LNCaP clone FGC (cell line): ENCODE measurements at places on chromosomes 1 and 21.

DNA sequence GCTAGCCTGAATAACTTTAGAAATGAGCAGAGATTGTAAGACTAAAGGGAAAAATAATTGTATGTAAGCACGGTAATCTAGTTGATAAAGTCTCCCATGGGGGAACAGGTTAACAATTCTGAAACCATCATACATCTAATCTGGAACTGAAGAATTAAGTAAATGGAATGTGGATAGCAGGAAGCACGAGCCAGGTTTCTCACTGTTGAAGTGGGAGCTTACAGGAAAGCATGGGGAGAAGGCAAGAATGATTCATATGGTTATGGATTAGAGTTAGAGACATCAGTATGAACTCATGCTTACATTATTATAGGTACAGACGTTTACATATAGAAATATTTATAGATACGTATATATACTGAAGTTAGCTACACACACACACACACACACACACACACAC lies 83.0 kb downstream of the LEPR start:
- no peak for DNase-seq

- DNase-seq = peak; percentile 90
Observed at GRCh38 chr1:234973426-234974250, 155.0 kb downstream of the TOMM20 start.

DNA sequence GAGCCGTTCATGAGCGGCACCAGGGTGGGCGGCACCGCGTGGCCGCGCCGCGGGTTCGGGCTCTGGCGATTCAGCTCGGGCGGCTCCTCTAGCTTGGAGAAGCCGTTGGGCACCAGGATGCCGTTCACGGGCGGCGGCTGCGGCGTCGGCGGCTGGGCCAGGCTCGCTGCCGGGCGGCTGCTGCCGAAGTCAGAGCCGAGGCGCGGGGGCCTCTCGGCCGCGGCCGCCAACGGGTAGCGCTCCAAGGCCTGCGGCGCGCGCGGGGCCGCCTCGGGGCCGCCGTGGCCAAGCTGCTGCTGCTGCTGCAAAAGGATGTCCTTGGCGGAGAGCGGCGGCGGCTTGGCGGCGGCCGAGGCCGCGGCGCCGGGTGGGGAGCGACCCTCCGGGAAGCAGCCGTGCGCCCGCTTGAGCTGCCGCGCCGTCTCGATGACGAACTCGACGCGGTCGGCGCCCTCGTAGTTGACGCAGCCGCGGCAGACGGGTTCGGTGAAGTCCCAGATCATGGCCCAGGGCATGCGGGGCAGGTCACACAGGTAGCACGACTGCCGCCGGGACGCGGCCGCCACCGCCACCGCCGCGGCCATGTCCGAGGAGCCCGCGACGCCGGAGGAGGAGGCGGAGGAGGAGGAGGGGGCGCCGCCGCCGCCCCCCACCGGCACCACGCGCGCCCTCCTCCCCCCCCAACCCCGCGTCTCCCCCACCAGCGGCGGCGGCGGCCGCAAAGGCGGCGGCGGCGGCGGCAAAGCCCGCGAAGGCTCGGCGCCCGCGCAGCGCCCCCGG lies 877 bp downstream of the IRF2BP2 start:
- no peak for DNase-seq

DNA sequence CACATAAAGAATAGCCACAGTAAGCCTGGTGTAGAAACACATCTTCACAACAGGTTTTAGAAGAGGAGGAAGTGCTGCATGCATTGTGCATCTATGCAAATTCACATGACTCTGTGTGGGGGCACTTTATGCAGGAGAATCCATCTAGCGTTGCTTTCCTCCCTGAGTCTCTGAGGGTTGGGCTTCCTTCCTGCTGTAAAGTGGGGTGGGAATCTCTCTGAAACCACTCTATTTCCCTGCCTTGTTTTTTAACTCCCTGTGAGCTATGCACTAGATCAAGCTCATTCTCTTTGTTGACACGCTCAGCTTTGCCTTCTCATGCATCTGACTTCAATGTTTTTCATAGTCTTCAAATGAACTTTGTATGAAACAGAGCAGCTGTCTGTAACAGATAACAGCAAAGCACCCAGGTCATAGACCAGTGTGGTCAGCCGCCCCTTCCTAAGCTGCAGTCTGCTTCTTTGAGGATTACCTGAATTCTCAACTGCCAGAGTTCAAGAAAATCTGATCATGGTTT lies 102.7 kb upstream of the DPH5 start:
- no peak for DNase-seq

- no peak for DNase-seq
Observed at GRCh38 chr1:189673217-189673616, 804.4 kb downstream of the BRINP3 start.

DNA sequence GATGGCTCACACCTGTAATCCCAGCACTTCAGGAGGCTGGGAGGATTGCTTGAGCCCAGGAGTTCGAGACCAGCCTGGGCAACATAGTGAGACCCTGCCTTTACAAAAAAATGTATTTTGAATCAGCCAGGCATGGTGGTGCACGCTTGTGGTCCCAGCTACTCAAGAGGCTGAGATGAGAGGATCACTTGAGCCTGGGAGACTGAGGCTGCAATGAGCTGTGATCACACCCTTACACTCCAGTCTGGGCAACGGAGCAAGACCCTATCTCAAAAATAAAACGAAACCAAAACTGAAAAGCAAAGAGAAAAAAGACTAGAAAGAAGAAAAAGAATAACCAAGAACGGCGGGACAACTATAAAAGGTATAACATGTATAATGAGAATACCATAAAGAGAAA lies 15.4 kb upstream of the WNT2B start:
- DNase-seq = no peak

DNA sequence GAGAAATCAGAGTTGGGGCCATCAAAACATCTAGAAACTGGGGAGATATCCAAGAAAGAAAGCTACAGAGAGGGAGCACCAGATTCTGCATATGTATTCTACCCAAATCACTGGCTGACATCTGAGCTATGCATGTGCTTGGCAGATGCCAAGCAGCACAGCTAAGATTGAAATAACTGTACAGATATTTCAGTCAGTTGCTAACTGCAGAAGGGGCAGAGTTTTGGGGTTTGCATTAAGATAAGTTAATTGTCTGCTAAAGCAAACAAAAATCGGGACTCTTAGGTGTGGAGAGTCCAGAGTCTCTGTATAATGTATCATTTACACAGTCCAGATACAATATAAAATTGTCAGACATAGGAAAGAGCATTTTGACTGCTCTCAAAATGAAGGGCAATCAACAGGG lies 437.1 kb downstream of the PTBP2 start:
- DNase-seq = no peak

DNA sequence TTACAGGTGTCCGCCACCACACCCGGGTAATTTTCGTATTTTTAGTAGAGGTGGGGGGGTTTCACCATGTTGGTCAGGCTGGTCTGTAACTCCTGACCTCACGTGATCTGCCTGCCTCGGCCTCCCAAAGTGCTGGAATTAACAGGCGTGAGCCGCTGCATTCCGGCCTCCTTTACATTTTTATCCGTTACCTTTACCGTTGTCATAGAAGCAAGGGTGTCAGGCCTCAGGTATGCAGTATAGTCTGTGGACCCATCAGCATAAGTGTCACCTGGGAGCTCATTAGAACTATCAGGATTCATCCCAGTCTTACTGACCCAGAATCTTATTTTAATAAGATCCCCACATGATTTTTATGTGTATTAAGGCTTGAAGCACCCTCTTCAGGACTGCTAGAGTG lies 5.4 kb downstream of the CDC42 start:
- no peak for DNase-seq
